NK-92 treated with Interleukin-12 subunit alpha and Interleukin-12 subunit beta, amount 100 ng/mL, for 24 hours (cell line): ENCODE measurements at places on chromosomes 3 and 15.

DNA sequence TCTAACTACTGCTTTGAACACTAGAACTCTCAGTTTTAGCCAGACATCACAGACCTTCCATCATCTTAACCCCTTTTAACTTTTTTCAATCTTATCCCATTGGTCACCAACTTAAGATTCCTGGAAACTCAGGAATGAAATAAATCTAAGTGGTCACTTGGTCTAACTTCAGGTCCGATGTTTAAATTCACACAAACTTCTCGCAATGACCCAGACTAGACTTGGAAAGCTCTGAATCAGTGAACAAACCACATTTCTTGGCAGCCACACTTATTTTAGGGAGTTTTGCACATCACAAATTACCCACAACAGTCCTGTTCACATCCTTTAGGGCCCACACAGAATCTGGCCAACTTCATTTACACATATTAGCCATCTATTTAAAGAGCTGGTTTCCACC is 118.9 kb downstream of the MAGI1 start:
- no peak for DNase-seq

GRCh38 chr3:60147249-60147950 is 1097.6 kb upstream of the CFAP20DC start:
- DNase-seq, result no peak

DNA sequence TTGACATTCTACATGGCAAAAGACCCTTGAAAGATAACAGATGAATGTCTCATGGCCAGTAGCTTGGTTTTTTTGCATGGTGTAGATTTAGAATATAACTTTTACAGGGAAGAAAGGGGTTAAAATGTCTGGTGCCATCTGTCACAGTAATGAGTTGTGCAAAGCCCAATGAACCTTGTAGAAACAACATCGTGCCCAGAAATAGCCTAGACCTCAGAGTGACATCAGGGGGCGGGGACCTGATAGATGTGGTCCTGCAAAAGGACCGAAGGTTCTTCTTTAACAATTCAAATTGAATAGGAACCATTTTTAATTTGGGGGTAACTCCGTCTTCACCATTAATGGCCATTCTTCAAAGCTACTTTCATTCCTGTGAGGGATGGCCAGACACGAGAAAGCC is 254.1 kb upstream of the CTDSPL start:
- no peak for DNase-seq

GRCh38 chr15:45443645-45444044 is 65.3 kb upstream of the GATM start:
- DNase-seq, result no peak

GRCh38 chr15:90936823-90937222 is 1.7 kb downstream of the UNC45A start:
- no peak for DNase-seq

- DNase-seq, result no peak
Observed at GRCh38 chr3:155031186-155031585, 48.9 kb upstream of the MME start.

DNA sequence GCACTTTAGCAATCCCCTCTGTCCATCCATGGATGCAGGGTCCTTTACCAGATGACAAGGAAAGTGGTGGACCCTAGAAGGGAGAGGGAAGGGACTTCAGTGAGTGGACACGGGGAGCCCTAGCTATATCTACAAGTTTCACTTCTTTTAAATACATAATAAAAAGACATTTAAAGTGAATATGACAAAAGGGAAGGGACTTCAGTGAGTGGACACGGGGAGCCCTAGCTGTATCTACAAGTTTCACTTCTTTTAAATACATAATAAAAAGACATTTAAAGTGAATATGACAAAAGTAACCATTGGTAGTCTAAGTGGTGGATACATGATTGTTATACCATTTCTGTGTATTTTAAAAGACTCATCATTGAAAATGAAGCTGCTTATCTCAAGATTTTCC is 81.9 kb upstream of the HES1 start:
- no peak for DNase-seq

DNA sequence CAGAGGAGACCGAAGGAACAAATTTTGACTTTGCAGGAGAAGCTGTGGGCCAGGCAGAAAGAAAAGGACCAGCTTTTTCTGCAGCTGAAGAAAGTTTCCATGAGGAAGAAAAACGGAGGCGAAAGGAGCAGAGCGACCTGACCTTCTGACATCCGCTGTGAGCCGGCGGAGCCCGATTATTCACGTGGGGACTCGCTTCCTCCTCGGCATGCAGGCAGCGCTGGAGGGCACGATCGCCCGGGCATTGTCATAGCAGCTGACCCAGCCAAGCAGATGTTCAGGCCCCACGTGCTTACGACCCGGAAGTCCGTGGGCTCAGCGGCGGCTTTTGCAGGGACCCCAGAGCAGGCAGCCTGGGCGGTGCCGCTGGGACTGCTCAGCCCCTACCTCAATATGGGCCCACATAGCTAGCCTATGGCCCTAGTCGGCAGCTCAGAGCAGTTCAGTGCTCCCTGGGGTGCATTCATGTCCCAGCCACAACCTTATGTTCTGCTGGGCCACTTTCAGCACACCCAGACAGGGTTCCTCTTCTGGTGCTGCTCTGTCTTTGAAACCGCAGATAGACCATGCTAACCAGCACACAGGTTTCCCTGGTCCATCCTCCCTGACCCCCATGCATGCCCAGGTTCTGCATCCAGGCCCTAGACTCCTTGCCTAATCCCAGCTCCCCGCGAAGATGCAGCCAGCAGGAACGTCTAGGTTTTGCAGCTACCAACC is 10.5 kb upstream of the EIF4A2 start:
- peak; percentile 80 for DNase-seq

- no peak for DNase-seq
Observed at GRCh38 chr3:114155370-114155821, 23.5 kb downstream of the DRD3 start.

DNA sequence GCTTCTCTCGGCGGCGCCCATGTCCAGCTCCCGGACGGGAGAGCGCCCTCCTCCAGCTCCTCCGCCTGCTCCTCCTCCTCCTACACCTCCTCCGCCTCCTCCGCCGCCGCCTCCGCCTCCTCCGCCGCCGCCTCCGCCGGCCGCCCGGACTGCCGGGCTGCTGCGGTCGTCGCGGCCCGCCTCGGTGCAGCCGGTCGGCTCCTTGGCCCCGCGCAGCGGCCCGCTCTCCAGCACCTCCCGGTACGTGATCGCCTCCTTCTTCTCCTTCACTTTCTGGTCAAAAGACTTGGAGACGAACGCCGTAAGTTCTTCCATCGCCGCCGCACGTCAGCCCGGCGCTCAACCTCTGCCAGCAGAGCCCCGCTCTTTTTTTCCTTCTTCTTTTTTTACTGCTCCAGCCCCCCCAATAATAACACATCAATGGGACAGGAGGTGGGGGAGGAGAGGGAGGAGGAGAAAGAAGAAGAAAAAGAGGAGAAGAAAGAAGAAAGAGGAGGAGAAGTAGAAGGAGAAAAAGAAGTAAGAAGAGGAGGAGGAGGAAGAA is 438 bp downstream of the SHOX2 start:
- DNase-seq, result no peak

DNA sequence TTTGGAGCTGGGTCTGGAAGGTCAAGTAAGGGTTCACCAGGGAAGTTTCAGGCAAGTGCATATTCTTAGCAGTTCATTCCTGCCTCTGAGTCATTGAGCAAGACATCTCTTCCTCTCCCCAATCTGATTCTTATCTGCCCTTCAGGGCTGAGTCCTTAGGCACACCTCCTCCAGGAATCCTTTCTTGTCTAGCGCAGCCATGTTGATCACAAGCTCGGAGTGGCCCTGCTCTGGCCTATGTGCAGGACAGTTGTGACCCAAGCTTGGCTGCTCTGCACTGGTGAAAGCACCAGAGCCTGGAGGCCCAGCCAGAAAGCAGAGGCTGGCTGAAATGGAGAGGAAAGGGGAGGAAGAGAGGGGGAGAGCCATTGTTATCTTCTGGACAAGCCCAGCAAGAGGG is 30.9 kb upstream of the MRPS22 start:
- no peak for DNase-seq

DNA sequence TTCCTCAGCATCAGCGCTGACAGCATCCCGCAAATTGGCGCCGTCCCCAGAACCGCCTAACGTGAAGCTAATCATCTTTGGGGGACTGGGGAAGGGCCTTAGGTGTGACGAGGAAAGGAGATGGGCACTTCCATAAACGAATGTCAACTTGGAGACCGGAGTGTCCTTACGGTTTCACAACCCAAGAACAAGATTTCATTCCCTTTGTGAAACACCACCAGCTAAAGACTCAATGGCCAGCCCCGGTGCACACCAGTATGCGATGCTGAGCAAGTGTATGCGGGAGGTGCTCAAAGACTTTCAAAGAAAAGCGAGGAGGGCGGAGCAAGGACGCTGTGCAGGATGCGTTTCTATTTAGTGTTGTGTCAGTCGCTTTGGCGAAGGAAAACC is 759 bp upstream of the TTBK2 start:
- no peak for DNase-seq

GRCh38 chr3:57065588-57065987 is 5.1 kb downstream of the SPATA12 start:
- no peak for DNase-seq

DNA sequence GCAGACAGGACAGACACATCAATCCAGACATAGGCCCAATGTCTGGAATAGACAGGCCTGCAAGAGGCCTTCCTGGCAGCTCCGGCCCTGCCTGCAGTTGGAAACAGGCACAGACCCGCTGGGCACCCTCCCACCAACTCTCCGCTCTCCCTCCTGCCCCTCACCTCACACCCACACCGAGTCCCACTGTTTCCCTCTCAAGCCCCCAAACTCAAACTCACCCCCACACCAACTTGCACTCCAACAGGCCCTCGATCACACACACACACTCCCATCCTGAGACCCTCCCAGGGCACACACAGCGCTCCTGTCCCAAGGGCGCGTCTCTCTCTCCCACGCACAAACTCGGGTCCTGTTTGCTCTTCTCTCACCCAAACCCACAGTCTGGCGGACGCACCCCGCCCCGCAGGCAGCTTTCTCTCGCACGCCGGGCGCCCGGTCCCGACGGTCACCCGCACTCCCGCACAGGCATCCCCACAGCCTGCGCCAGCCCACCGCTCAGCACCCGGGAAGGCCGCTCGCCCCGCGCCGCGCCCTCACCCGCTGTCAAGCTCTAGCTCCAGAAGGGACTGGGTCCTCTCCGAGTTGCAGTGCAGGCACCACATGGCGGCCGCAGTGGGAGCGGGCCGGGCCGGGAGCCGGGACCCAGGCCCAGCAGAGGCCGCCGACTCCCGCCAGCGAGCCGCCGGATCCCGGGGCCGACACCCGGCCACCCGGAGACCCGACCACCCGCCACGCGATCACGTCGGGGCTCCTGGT is 106.2 kb downstream of the IQSEC1 start:
- no peak for DNase-seq

DNA sequence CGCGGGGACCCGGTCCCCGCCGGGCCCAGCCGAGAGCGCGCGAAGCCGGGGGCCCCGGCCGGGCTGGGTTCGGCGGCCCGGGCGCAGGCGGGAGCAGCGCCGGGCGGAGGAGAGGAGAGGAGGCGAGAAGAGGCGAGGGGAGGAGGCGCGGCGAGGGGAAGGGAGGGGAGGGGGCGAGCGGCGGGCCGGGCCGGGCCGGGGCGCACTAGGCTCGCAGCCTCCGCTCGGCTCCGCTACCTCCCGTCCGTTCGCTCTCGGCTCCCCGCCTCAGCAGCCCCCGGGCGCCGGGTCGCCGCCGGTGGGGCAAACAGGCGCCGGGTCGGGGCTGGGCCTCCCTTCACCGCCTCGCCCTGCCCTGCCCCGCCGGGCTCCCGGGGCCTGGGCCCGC is 351 bp downstream of the INSYN1 start:
- no peak for DNase-seq

- DNase-seq, result no peak
Observed at GRCh38 chr15:81469154-81469553, 95.1 kb upstream of the TMC3 start.

DNA sequence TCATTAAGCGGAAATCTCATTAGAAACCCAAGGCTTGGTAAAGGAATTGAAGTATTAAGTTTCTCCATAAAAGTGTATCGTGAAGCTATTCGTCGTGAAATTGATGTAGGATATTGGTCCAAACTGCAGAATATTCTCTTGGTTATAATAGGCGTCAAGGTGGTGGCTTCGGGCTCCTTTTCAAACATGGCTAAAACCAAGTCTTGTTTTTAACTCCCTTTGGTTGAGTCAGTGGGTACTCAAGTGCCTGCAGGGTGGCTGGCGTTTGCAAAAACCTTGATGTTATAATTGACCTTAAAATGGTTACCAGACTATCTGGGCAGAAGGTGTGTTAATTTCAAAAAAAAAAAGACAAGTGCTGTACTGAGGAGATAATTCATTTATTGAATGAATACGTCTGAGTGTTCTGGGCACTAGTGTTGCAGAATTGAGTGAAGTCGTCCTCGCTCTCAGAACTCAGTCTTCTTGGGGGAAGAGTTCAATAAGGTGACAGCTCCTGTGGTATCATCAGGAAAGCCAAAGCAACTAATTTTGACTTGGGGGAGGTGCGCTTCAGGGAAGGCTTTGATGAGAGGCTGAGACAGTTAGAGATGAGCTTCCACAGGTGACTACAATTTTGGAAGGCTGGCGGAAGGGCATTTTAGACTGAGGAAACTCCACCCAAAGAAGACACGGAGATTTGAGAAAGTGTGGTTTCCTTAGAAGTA is 1.5 kb downstream of the UBE2Q2 start:
- DNase-seq, result no peak

DNA sequence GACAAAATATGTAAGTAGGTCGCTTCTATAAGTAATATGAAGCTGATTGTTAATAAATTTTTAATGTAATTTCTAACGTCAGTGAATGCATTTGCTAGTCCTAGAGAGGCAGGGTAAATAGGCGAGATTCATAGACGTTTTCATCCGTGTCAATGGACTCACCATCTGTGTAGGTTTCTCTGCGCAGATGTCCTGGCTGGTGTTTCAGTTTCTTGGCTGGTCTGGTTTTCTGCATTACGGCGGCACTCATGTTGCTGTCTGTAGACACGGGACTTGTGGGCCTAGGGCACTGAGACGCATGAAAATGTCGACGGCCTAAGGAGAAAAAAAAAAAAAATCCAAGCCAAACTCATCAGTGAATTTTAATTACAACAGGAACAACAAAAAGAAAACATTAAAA is 1153.3 kb downstream of the ROBO1 start:
- no peak for DNase-seq

DNA sequence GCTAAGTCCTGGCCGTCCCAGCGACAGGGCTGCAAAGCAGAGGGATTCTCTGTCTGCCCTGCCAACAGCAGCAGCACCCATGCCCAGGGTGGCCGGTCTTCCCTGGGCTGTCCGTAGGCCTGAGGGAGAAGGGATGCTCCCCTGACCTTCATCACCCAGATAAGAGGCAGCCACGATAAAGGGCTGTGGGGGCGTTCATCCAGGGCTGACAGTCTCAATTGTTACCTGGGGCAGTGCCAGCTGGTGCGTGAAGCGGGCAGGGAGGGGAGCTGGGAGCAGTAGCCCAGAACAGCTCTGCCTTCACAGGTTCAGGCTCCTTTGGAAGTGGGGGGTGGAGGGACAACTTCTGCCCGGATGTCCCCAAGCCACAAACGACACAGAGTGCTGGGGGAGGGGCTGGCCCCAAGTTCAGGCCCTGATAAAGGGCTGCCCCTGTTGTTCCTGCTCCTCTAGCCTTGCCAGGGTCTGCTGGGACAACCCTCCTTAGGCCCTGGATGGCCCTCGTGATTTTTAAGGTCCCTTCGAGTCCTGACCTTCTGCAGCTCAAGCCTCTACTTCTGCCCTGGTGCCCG is 94.7 kb downstream of the RAB11A start:
- no peak for DNase-seq

GRCh38 chr15:58451826-58452225 is 20.0 kb downstream of the LIPC start:
- DNase-seq, result no peak

GRCh38 chr3:36520241-36521006 is 140.1 kb downstream of the STAC start:
- no peak for DNase-seq
